ENCODE measurements at places on chromosomes 12 and 14. TPM values are rescaled to one million over a fixed set of nuclear protein-coding genes. Genes with fewer than 3 reads are reported as not detected.

The IGF1 gene
- not detected for total RNA-seq

The DEPDC4 gene
- not detected for total RNA-seq

The GYS2 gene
- total RNA-seq, result not detected

The KRT3 gene
- total RNA-seq, result not detected

The EID3 gene
- total RNA-seq, result 1.4 TPM

The KIF26A gene
- 1.1 TPM for total RNA-seq

The CLEC4C gene
- total RNA-seq, result not detected

The RBM25 gene
- 9.4 TPM for total RNA-seq

The FBXO34 gene
- total RNA-seq, result 20.0 TPM

The PYGL gene
- 59.1 TPM for total RNA-seq

The ADSS1 gene
- total RNA-seq, result 3.8 TPM

The RPL10L gene
- total RNA-seq, result not detected

The RNASE7 gene
- total RNA-seq, result not detected

The NRDE2 gene
- 7.5 TPM for total RNA-seq

The CAPZA3 gene
- total RNA-seq, result not detected

The KRT6C gene
- total RNA-seq, result not detected

The SIX4 gene
- total RNA-seq, result 15.8 TPM

The KCTD10 gene
- 66.8 TPM for total RNA-seq

The NTF3 gene
- 0.16 TPM for total RNA-seq

The NFATC4 gene
- 15.3 TPM for total RNA-seq

The CLEC7A gene
- not detected for total RNA-seq

The CEP83 gene
- total RNA-seq, result 4.7 TPM

The GZMB gene
- total RNA-seq, result not detected

The MORN3 gene
- total RNA-seq, result 0.16 TPM

The CLEC4D gene
- not detected for total RNA-seq

The EPYC gene
- not detected for total RNA-seq

The TAPBPL gene
- total RNA-seq, result 11.4 TPM

Data from mesangial cell (primary cell).